ENCODE measurements at places on chromosomes 4 and X. TPM values are rescaled to one million over a fixed set of nuclear protein-coding genes. Genes with fewer than 3 reads are reported as not detected.

DNA sequence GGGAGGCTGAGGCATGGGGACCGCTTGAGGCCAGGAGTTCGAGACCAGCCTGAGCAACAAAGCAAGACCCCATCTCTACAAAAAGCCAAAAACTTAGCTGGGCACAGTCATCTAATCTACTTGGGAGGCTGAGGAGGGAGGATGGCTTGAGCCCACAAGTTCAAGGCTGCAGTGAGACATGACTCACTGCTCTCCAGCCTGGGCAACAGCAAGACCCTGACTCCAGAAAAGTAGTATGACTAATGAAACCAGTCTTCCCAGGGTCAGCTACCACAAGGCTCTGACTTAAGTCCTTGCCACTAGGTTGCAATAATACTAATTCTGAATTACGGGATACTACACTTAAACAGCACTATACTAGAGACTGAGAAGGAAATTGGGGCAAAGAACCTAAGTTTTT lies 33.1 kb downstream of the ERVMER34-1 start:
- H3K4me3 ChIP-seq: no peak overlapping the region
- DNase-seq: no peak
- peaks cover 30% of the 10 kb centered on the region for H3K4me1 ChIP-seq
- no peaks in the 10 kb centered on the region for H3K27me3 ChIP-seq

- H3K27me3 ChIP-seq: no peaks in the 10 kb centered on the region
- H3K36me3 ChIP-seq: no peaks in the 10 kb centered on the region
- DNase-seq: no peak
- H3K27ac ChIP-seq: no peak overlapping the region
Observed at GRCh38 chrX:42127563-42127962, 204.2 kb upstream of the CASK start.

Gene EFHC2
- 3.2 TPM for total RNA-seq

- peaks cover 9% of the 10 kb centered on the region for H3K4me1 ChIP-seq
- H3K27me3 ChIP-seq: no peaks in the 10 kb centered on the region
- H3K27ac ChIP-seq: no peak overlapping the region
Observed at GRCh38 chr4:85452058-85452731, 22.8 kb upstream of the ARHGAP24 start.

GRCh38 chr4:109826719-109827118 lies 1.1 kb upstream of the RRH start:
- no peak for DNase-seq
- H3K36me3 ChIP-seq: no peaks in the 10 kb centered on the region
- no peak overlapping the region for H3K4me3 ChIP-seq
- no peak overlapping the region for H3K27ac ChIP-seq
- no peaks in the 10 kb centered on the region for H3K4me1 ChIP-seq

GRCh38 chrX:45445745-45446412 lies 245.2 kb upstream of the DIPK2B start:
- no peak for DNase-seq
- H3K4me3 ChIP-seq: no peak overlapping the region
- H3K27me3 ChIP-seq: no peaks in the 10 kb centered on the region
- H3K27ac ChIP-seq: no peak overlapping the region

Gene FAM47E
- total RNA-seq: 0.49 TPM

DNA sequence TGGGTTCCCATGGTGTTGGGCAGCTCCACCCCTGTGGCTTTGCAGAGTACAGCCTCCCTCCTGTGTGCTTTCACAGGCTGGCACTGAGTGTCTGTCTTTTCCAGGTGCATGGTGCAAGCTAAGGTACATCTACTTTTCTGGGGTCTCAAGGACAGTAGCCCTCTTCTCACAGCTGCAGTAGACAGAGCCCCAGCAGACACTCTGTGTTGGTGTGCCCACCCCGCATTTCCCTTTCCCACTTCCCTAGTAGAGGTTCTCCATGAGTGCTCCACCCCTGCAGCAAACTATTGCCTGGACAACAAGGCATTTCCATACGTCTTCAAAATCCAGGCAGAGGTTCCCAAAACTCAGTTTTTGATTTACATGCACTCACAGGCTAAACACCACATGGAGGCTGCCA lies 143.0 kb downstream of the TECRL start:
- H3K4me1 ChIP-seq: no peaks in the 10 kb centered on the region
- no peak overlapping the region for H3K27ac ChIP-seq
- H3K27me3 ChIP-seq: no peaks in the 10 kb centered on the region
- no peak for DNase-seq
- no peaks in the 10 kb centered on the region for H3K36me3 ChIP-seq

- no peak overlapping the region for H3K27ac ChIP-seq
- H3K4me1 ChIP-seq: no peaks in the 10 kb centered on the region
- no peaks in the 10 kb centered on the region for H3K27me3 ChIP-seq
- no peak overlapping the region for H3K4me3 ChIP-seq
- DNase-seq: no peak
Observed at GRCh38 chrX:71302461-71303213, 1.1 kb downstream of the ITGB1BP2 start.

- peak overlapping the region; percentile 20 for H3K27ac ChIP-seq
- H3K4me1 ChIP-seq: no peaks in the 10 kb centered on the region
- H3K27me3 ChIP-seq: no peaks in the 10 kb centered on the region
- no peaks in the 10 kb centered on the region for H3K36me3 ChIP-seq
- no peak overlapping the region for H3K4me3 ChIP-seq
Observed at GRCh38 chrX:72620550-72621145, 48.0 kb upstream of the HDAC8 start.

DNA sequence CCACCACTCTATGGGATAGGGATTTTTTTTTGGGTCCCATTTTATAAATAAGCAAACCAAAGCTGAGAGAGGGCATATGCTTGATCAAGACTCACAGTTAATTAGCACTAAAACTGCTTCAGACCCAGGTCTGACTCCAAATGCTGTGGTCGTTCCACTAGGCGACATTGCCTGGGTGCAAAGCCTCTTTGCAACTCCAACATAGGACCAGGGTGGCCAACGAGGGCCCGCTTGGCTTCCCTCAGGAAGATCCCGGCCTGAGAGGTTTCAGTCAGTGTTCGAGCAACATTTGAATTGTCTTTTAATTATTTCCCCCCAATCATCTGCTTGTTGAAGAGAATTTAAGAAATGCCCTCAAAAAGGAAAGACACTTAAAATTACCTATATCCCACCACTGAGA lies 11.2 kb downstream of the PJA1 start:
- H3K36me3 ChIP-seq: no peaks in the 10 kb centered on the region
- H3K4me1 ChIP-seq: peaks cover 7% of the 10 kb centered on the region
- no peaks in the 10 kb centered on the region for H3K27me3 ChIP-seq
- H3K27ac ChIP-seq: no peak overlapping the region
- no peak overlapping the region for H3K4me3 ChIP-seq
- DNase-seq: peak; percentile 27

- no peak overlapping the region for H3K27ac ChIP-seq
- H3K4me3 ChIP-seq: no peak overlapping the region
- no peak for DNase-seq
- no peaks in the 10 kb centered on the region for H3K4me1 ChIP-seq
- no peaks in the 10 kb centered on the region for H3K36me3 ChIP-seq
Observed at GRCh38 chrX:115533485-115533884, 27.5 kb upstream of the PLS3 start.

DNA sequence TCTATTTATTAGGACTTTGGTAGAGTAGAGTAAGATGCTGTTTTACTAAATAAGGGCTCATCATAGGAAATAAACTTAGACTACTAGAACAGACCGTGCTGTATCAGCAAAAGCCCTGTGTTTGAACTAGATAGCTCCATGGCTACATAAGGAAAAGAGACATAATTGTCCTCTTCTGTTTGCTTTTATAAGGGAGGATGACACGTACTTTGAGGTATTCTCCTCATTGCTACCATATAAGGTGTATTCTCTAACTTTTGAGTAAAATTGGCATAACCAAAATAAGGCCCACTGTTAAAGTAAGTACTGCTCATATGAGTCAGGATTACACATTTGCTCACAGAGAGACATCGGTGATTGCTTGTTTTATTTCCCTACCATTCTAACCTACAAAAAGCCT lies 64.3 kb downstream of the PDLIM5 start:
- H3K27me3 ChIP-seq: no peaks in the 10 kb centered on the region
- H3K36me3 ChIP-seq: no peaks in the 10 kb centered on the region
- H3K27ac ChIP-seq: no peak overlapping the region
- H3K4me3 ChIP-seq: no peak overlapping the region

DNA sequence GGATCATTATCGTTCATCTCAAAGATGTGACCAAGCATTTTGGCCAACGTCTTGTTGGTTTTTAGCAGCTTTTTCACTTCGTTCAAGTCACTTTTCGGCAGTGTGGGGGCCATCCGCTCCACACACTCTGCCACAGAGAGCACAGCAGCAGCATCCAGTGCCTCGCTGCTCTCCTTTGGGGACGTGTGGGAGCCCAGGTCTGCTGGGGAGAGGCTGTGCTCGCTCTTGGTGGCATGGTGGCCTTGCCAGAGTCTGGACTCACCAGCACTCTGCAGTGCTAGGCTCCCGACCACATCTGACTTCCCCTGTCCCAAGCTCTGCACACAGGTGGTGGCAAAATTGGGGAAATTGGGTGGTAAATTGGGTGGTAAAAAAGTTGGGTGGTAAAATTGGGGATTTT lies 50.6 kb downstream of the GPR50 start:
- H3K36me3 ChIP-seq: no peaks in the 10 kb centered on the region
- H3K27ac ChIP-seq: no peak overlapping the region
- no peaks in the 10 kb centered on the region for H3K27me3 ChIP-seq
- no peak overlapping the region for H3K4me3 ChIP-seq
- no peaks in the 10 kb centered on the region for H3K4me1 ChIP-seq
- no peak for DNase-seq

DNA sequence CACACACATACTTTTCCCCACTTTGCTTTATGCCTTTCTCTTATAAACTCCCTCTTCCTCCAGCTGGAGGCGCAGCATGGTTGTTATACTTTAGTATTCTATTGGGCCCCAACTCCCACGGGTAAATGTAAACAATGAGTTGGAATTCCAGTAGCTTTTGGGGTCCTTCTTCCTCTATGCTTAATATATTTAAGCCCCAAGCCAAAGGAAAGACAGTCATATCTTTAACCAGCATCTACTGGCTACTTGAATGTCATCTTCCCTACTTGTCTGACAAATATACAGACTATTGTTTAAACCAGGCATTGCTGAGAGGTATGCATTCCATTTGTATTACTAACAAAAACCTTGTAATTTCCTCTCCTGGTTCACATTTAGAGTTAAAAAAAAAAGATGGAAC lies 72.9 kb downstream of the WDR19 start:
- no peaks in the 10 kb centered on the region for H3K4me1 ChIP-seq
- H3K27me3 ChIP-seq: no peaks in the 10 kb centered on the region
- H3K36me3 ChIP-seq: no peaks in the 10 kb centered on the region
- no peak overlapping the region for H3K27ac ChIP-seq
- no peak for DNase-seq
- H3K4me3 ChIP-seq: no peak overlapping the region

DNA sequence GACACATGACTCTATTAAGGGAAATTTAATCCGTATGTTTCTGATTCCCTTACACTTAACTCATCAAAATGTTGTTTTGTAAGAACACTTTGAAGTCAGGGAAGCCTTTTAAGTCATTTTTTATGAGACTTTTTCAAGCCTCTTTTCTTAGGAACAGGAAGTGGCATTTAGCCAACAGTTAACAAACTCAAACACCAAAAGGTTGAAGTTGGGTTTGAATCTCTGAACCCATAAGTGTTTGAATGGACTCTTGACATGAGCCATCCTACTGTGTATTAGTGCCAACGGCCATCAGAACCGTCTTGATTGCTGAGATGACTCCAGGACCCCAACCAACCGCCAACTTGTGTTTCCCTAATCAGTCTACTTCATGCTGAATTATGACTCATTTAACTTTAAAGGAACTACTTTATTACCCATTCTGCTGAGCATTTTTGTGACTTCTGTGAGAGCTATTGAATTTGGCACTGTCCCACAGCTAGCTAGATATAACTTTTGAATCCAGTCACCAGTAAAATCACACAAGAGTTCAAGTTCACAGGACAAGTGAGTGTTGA lies 209.1 kb upstream of the FAT1 start:
- H3K4me3 ChIP-seq: no peak overlapping the region
- no peaks in the 10 kb centered on the region for H3K27me3 ChIP-seq
- H3K36me3 ChIP-seq: no peaks in the 10 kb centered on the region
- DNase-seq: no peak
- H3K4me1 ChIP-seq: peaks cover 34% of the 10 kb centered on the region
- H3K27ac ChIP-seq: peak overlapping the region; percentile 44

GRCh38 chr4:160450876-160451275 lies 1348.0 kb downstream of the RAPGEF2 start:
- no peaks in the 10 kb centered on the region for H3K27me3 ChIP-seq
- H3K27ac ChIP-seq: no peak overlapping the region
- DNase-seq: no peak

GRCh38 chr4:172978848-172979247 lies 189.8 kb upstream of the GALNT7 start:
- no peak overlapping the region for H3K27ac ChIP-seq
- no peak overlapping the region for H3K4me3 ChIP-seq
- DNase-seq: no peak
- no peaks in the 10 kb centered on the region for H3K27me3 ChIP-seq
- H3K4me1 ChIP-seq: no peaks in the 10 kb centered on the region

Gene ATP2B3
- total RNA-seq: 0.25 TPM

GRCh38 chr4:87055311-87055710 lies 120.5 kb downstream of the AFF1 start:
- H3K4me1 ChIP-seq: peaks cover 77% of the 10 kb centered on the region
- H3K27me3 ChIP-seq: no peaks in the 10 kb centered on the region
- H3K36me3 ChIP-seq: no peaks in the 10 kb centered on the region
- no peak for DNase-seq

- H3K36me3 ChIP-seq: no peaks in the 10 kb centered on the region
- DNase-seq: no peak
- H3K27me3 ChIP-seq: no peaks in the 10 kb centered on the region
- no peak overlapping the region for H3K4me3 ChIP-seq
- no peak overlapping the region for H3K27ac ChIP-seq
Observed at GRCh38 chr4:54737421-54737820, 79.7 kb downstream of the KIT start.

GRCh38 chr4:36516522-36517095 lies 235.2 kb downstream of the DTHD1 start:
- H3K36me3 ChIP-seq: no peaks in the 10 kb centered on the region
- no peak for DNase-seq
- no peak overlapping the region for H3K4me3 ChIP-seq
- H3K4me1 ChIP-seq: no peaks in the 10 kb centered on the region
- H3K27ac ChIP-seq: no peak overlapping the region

Gene XPNPEP2
- total RNA-seq: 22.3 TPM

Gene GPC3
- total RNA-seq: 15.5 TPM

- H3K27me3 ChIP-seq: no peaks in the 10 kb centered on the region
- DNase-seq: no peak
- no peaks in the 10 kb centered on the region for H3K4me1 ChIP-seq
- H3K4me3 ChIP-seq: no peak overlapping the region
- peak overlapping the region; percentile 76 for H3K27ac ChIP-seq
Observed at GRCh38 chr4:40205259-40206198, 8.7 kb downstream of the RHOH start.

DNA sequence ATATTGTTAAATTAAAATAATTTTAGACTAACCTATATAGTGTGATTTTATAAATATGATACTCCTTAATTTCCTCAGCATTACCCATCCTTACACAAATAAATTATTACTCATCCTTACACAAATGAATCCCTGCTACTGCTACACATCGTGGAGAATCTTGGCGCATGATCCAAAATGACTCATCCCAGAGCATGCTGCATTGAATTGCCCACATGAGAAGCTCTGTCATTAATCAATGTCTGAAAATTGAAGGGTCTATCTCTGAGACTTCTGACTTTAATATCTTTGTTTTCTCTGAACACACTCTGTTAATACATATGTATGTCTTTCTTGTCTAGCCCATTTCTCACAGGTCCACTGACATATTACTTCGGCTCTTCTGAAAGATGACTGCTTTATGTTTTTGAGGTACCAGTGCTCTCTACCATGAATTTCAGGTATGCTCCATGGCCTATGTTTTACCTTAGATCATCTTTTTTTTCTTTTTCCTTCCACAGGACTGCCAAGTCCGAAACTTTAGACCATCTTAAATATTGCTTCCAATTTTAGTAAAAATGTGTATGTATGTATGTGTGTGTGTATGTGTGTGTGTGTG lies 15.7 kb upstream of the DUSP21 start:
- no peaks in the 10 kb centered on the region for H3K27me3 ChIP-seq
- H3K36me3 ChIP-seq: no peaks in the 10 kb centered on the region
